OCI-LY7 (cell line): ENCODE measurements at places on chromosomes 3 and 15. TPM values are rescaled to one million over a fixed set of nuclear protein-coding genes. Genes with fewer than 3 reads are reported as not detected.

GRCh38 chr15:81182756-81183438 is 13.8 kb upstream of the IL16 start:
- no peak for DNase-seq

GRCh38 chr15:66572146-66572545 is 6.3 kb upstream of the LCTL start:
- no peak for DNase-seq

- DNase-seq: no peak
Observed at GRCh38 chr3:110178965-110179364, 841.6 kb upstream of the DPPA4 start.

DNA sequence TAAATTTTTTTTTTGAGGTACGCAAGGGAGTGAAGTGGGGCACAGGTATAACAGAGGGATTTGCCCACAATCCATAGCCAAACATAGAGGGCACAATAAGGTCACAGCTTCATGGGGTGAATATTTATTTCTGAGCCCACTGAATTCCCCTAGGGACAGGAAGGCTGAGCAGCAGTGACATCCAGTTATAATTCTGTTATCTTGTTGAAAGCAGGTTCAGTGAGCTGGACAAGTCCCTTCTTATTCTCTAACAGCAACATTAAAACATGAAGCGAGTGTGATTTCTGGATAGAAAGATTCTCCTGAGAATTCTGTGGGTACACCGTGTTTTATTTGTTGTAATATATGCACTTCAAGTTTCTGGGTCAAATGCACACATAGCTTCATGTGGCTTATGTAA is 538.2 kb downstream of the NAALADL2 start:
- DNase-seq: no peak

DNA sequence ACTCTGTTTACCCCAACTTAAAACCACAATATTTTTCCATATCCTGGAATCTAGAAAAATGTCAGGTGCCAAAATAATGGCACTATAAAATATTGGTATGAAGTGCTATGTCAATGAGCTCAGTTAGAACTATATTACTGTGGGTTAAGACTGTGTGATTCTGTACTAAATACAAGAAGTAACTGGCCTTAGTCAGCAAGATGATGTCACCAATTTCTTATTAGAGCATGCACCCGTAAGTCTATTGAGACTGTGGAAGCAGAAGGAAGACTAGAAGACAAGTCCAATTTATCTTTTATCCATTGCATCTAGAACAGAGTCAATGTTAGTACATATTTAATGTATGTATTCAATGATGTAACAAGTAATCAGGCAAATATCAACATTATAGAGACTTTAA is 25.0 kb downstream of the LRRC58 start:
- no peak for DNase-seq

DNA sequence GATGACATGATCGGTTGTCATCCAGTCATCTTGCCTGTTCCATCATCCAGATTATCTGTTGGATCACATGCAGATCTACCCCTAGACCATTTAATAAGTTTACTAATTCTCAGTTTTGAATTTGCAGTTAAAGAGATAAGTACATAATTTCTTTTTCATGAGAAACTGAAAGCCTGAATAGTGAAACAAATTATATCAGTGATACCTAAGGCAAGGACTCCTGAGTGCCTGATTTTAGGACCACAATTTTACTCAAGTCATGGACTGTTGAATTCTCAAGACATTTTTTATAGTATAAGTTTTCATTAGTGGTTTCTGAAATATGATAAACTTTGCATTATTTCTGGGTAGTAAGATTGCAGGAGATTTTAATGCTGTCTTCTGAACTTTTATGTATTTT is 13.2 kb downstream of the SIDT1 start:
- DNase-seq: no peak

DNA sequence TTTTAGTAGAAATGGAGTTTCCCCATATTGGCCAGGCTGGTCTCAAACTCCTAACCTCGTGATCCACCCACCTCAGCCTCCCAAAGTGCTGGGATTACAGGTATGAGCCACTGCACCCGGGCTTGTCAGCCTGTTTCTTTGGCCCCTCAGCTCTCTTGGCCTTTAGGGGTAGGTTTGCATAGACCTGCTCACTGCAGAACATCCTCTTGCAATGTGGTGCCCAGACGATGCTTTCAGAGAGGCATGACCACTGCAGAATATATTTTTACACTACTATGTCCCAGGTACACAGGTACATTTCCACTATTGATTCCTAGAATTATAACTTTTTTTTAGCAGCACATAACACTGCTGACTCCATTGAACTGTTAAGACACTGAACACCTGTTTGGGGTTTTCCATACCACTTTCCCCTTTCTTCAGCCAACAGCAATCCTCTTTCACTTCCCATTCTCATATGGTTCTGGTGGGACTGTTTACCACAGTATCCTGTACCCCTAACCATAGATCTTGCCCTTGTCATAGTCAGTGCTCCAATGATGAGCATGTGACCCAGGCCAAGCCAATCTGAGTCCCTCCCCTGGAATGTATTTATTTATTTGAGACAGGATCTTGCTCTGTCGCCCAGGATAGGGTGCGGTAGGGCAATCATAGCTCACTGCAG is 21.1 kb downstream of the CCDC32 start:
- peak; percentile 71 for DNase-seq

- DNase-seq: no peak
Observed at GRCh38 chr3:167396075-167396474, 16.0 kb upstream of the ZBBX start.

DNA sequence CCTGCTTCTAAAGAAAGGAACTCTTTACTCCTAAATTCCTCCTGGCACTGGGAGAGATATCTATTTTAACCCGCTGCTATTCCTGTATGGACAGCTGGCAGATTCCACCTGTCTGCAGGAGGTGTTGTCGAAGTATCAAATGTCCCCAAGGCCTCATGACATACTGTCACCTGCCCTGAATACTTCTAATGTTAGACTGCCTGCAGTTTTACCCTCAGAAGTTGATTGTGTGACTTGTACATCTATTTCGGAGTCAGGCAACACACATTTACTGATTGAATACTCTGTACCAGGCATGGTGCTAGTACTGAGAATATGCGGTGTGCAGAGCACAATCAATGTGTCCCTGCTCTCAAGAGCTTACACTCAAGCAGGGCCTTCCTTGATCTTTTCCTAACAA is 38.6 kb downstream of the PDZRN3 start:
- no peak for DNase-seq

DNA sequence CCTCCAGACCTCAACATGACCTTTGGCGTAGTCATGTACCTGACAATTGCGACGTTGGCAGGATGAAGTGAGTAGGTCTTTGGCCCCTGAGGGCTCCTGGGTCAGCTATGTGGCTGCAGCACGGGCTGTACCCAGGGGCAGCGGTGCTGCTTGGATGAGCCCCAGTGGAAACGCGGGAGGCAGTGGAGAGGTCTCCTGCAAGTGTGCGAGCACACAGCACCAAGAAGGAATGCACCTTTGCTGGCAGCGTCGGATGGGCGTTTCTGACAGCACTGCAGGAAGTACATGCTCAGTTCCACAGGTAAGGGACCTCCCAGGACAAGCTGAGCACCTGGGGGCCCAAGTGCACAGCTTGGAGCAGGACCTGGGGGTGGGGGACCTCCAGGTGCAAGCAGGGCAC is 67.4 kb upstream of the UNC13C start:
- no peak for DNase-seq

DNA sequence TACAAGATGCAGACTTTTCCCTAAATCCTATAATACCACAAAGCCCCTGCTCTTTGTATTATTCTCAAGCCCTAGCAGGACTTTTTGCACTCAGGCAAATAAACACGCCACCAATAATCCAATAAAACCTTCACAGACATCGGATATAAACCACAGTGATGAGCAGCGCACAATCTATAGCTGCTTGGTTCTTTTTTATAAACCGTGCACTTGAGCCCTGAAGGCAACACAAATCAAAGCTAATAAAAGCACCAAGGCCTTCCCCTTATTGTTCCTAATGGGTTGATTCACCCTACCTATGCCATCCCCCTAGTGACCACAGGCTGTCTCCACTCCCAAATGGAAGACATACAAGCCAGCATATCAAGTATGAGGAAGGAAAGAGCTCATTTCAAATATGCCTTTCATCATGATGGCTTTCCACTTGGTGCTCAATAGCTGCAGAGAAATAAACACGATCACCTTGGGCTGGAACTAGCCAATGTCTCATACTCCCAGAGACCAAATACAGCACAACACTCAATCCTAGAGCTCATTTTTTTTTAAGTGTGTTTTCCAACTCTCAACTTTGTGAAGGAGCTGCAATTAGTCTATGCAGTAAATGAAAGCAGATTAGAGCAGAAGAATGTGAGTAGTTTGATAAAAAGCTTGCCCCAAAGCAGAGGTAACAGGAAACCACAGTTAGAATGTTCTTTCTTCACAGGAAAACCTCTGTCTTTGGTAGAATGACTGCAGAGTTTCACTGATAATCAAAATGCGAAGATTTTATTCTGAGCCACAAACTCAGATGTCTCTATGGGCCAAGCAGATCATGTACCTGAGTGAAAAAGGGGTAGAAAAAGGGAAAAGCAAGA is 573.9 kb downstream of the AGBL1 start:
- DNase-seq: no peak

DNA sequence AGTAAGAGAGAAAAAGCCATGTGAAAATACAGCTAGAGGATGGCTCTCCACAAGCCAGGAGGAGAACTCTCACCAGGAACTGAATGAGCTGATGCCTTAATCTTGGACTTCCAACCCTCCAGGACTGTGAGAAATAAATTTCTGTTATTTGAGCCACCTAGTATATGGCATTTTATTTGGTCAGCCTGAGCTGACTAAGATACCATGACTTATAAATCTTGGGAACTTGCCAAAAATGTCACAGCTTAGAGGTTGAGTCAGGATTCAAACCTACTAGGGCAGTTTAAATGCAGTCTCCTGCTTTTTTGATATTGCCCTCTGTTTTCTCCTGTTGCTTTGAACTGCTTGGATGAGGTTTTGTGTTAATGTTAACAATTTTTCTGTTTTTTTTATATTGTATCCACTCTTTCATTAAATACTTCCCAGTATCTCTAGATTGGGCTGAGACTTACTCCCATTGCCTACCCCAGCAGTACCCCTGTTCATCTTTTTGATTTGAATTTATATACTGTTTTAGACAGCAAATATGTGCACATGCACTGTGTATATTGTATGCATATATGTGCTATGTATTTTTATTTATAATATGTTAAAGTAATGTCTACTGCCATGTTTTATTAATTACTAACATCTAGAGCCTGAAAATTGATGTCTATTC is 1223.2 kb downstream of the OTOL1 start:
- no peak for DNase-seq

- peak; percentile 57 for DNase-seq
Observed at GRCh38 chr3:197791892-197792647, 1.0 kb downstream of the LRCH3 start.

- no peak for DNase-seq
Observed at GRCh38 chr3:89332793-89333192, 225.4 kb downstream of the EPHA3 start.

DNA sequence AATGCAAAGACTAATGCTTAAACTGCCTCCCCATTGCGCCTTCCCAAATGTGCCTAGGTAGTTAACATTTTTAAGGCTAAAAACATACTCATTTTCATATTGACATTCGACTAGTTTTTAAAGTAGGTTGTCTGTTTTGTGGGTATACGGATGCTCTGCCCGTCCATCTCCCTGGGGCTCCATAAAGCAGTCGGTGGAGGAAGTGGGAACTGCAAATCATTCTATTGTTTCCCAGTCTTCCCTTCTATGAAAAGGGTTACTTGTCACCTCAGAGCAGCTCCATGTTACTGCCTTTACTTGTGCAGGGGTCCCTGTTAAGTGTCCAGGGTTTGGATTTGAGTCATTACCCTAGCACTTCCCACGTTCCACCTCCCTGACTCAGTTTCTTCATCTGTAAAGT is 10.9 kb downstream of the CHCHD6 start:
- no peak for DNase-seq

- DNase-seq: peak; percentile 85
Observed at GRCh38 chr3:53192608-53193007, 31.6 kb downstream of the PRKCD start.

GRCh38 chr15:40328176-40328575 is 4.7 kb downstream of the INAFM2 start:
- DNase-seq: no peak

DNA sequence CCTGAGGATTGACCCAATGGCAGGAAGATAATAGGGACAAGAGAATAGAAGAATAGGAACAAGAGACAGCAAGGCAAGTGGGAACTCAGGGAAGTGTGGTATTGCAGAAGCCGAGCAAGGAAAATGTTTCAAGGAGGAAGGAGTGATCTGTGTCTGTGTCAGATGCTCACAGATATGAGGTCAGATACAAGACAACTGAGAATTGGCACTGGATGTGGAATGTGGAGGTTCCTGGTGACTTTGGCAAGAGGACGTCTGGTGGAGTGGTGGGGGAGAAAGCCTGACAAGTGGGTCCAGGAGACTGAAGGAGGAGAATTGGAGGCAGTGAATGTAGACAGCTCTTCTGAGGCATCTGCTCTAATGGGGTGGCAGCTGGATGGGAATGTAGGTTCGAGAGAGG is 24.1 kb downstream of the GYG1 start:
- DNase-seq: no peak

- DNase-seq: no peak
Observed at GRCh38 chr3:68809596-68809995, 122.8 kb downstream of the TAFA4 start.

DNA sequence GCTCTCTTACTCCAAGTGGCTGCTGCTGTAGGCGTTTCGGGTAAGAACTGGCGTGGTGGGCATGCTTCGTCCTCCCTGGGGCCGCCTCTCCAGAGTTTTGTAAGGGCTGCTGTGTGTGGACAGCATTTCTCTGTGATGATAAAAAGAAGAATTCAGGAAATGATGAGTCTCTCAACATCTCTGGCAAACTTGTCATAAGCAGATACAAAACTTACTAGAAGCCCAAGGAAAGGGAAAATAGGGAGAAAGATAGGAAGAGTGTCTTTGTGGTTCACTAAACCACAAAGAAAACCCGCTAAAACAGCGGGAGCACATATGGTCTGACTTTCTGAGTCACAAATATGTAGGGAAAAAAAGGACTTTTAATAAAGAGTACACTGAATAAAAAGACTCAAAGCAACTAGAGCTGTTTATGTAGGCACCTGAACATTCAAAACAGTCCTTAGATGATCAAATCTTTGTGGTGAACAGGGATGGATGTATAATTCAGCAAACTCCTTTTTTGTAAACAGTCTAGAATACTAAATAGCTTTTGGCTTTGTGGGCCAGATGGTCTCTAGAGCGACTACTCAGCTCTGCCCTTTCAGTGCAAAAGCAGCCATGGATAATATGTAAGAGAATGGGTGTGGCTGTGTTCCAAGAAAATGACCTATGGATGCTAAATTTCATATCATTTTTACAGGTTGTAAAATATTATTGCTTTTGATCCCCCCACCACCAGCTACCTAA is 60.4 kb upstream of the LMOD3 start:
- no peak for DNase-seq

KLF15 gene
- total RNA-seq: 26.4 and 35.0 TPM in 2 replicates

TRIM42 gene
- not detected in 2 replicates for total RNA-seq

SERF2 gene
- 1,328 and 1,370 TPM in 2 replicates for total RNA-seq

CLSTN2 gene
- total RNA-seq: not detected in 2 replicates

CPEB1 gene
- total RNA-seq: not detected in 2 replicates

GPX1 gene
- total RNA-seq: 119 and 148 TPM in 2 replicates
